A549 treated with CORT108297 at 1 μM for 4 hours (cell line): ENCODE measurements at places on chromosomes 16 and 17. TPM values are rescaled to one million over a fixed set of nuclear protein-coding genes. Genes with fewer than 3 reads are reported as not detected.

The DPEP1 gene
- total RNA-seq, result 0.78 to 1.2 TPM (median 0.83 TPM) in 5 replicates

The SRSF1 gene
- 234 to 305 TPM (median 263 TPM) in 5 replicates for total RNA-seq

The DLX3 gene
- 0.11 to 0.22 TPM (median 0.15 TPM) in 5 replicates for total RNA-seq

The SRCIN1 gene
- 2.0 to 3.3 TPM (median 2.8 TPM) in 5 replicates for total RNA-seq

The TLCD3B gene
- 0.23 to 0.58 TPM (median 0.42 TPM) in 5 replicates for total RNA-seq

The SYCE1L gene
- 3.8 to 9.0 TPM (median 8.4 TPM) in 5 replicates for total RNA-seq

The SRSF2 gene
- total RNA-seq, result 373 to 475 TPM (median 454 TPM) in 5 replicates

The NPIPA2 gene
- total RNA-seq, result 1.2 to 1.9 TPM (median 1.4 TPM) in 5 replicates

The KRTAP4-5 gene
- total RNA-seq, result not detected in 5 replicates

The ELMO3 gene
- 0.93 to 1.7 TPM (median 1.3 TPM) in 5 replicates for total RNA-seq

The TBKBP1 gene
- total RNA-seq, result 4.4 to 7.2 TPM (median 6.5 TPM) in 5 replicates

The CCL7 gene
- total RNA-seq, result 0.12 to 0.24 TPM (median 0.16 TPM) in 5 replicates

The GHDC gene
- 15.7 to 22.8 TPM (median 21.1 TPM) in 5 replicates for total RNA-seq

The LGALS9 gene
- total RNA-seq, result 0.86 to 1.5 TPM (median 1.4 TPM) in 5 replicates

The BAIAP3 gene
- 0.38 to 1.3 TPM (median 1.0 TPM) in 5 replicates for total RNA-seq

The LITAFD gene
- total RNA-seq, result not detected in 5 replicates
